ENCODE measurements at places on chromosomes 3 and 15. TPM values are rescaled to one million over a fixed set of nuclear protein-coding genes. Genes with fewer than 3 reads are reported as not detected.

DNA sequence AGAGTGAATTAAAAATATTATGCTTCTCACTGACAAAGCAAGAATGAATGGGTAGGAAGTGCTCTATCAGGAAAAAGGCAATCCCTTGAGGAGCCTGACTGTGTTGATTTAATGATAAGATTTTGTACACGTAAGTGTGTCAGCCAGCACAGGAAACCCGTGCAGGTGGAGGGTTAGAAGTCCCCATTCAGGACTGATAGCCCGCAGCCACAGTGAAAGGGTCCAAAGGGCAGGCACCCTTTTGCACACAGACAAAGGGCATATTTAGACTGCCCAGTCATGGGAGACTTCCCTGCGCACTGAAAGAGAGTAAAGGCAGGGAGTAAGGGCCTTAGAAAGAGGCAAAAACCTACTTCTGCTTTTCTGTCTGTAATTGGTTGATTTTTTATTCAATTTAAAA, 26.4 kb upstream of the SKIL start:
- peak; percentile 75 for DNase-seq

- peak; percentile 63 for DNase-seq
Observed at GRCh38 chr15:99104788-99105513, at the start of gene SYNM. SYNM (plus strand) TSS chr15:99105080; CDS start chr15:99105200, 120 bp downstream.

DNA sequence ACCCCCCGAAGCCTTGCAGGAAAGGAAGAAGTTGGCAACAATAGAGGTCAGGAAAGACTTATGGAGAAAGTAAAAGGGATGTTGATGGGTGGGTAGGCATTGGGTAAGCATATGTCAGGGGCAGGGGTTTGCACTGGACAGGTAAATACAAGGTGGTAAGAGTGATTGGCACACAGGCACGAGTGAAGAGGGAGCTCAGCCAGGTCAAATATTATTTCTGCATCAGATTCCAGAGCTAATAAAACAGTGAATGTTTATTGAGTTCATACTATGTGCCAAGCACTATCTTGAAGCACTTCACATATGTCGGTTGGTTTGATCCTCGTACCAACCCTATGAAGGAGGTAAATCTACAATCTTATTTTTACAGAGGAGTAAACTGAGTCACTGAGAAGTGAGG, 6.6 kb downstream of the CLSTN2 start:
- no peak for DNase-seq

DNA sequence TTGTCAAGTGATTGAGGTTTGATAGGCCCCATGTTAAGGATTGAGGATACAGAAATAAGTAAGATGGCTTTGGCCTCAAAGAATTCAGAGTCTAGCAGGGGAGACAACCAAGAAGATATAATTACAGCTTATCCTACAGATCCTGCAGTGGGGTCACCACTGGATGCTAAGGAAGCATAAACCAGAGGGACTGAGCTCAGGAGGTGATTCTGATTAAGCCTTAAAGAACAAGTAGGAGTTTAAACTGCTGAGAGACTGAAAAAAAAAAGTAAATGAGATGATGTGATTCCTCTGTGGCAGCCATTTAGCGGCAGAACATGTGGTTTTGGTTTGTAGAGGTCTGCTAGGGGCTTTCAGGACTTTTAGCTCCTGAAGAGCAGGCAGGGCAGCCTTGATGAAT, 72.1 kb upstream of the ROPN1 start:
- DNase-seq = no peak

The STRIT1 gene
- total RNA-seq = not detected

The GMNC gene
- 1.0 TPM for total RNA-seq

DNA sequence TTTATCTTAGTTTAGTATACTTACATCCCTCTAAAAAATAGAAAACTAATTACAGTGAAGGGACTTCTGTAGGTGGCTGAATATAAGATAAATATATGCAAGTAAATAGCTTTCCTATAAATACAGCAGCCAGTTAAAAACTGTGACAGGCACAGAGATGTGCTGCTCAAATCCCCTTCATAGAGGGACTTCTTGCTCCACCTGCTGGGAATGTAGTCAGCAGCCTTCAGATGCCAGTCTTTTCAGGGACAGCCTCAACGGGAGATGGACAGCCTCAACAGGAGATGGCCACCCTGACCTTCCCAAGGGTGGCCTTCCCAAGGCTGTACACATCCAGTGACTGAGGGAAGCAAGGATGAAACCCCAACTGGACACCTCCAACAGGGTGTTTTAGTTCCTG, 15.7 kb upstream of the PRR23E start:
- DNase-seq = no peak

- no peak for DNase-seq
Observed at GRCh38 chr3:76039431-76039830, 254.1 kb upstream of the ZNF717 start.

GRCh38 chr3:20442846-20443245, 256.8 kb upstream of the SGO1 start:
- no peak for DNase-seq

- no peak for DNase-seq
Observed at GRCh38 chr3:2465842-2466241, 367.2 kb downstream of the CNTN4 start.

- no peak for DNase-seq
Observed at GRCh38 chr3:117962750-117963149, 1071.9 kb downstream of the IGSF11 start.

DNA sequence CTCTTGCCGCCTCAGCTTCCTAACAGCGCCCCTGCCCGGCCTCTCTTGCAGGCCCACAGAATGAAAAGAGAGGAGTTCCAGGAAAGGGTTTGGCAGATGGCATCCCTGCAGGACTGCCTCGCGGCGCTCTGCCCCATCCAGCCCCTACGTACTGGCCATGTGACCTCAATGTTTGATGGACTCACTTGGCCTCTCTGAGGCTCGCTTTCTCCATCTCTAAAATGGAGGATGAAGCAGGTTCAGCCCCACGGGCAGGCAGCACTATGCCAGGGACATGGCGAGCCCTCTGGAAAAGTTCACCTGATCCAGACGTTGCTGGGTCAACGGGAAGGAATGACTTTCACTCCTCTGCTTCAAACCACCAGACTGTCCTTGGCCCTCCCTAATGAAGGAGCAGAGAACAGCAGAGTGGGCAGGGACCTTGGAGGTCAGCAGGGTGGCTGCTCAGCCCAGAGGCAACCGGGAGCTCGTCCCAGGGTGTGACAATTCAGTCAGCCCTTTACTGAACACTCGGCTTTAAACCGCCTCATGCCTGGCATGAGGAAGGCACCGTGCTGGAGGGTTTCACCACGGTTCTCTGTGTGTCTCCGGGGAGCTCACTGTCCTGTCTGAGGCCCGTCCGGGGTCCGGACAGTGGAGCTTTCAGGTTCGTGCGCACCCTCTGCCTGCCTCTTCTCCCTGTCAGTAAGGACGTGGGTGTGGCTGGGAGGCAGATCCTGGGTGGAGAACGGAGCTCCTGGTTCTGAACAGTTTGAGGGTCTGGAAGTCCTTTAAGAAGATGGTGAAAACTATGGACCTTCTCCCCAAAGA, 101.3 kb downstream of the LINGO1 start:
- no peak for DNase-seq

DNA sequence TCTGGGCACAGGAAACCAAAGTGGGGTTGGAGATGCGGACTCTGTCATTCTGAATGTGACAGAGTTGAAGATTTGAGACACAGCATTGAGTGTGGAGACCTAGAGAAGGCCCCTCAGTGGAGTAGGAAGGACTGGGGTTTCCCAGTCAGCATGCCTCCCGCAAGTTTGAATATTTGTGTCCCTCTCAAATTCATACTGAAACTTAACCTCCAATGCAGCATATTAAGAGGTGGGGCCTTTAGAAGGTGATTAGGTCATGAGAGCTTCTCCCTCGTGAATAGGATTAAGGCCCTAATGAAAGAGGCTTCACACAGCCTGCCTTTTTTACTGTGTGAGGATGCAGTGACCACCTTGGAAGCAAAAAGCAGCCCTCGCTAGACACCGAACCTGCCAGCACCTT, 8.0 kb downstream of the HDDC3 start:
- DNase-seq = no peak

The ZDHHC3 gene
- 32.2 TPM for total RNA-seq

DNA sequence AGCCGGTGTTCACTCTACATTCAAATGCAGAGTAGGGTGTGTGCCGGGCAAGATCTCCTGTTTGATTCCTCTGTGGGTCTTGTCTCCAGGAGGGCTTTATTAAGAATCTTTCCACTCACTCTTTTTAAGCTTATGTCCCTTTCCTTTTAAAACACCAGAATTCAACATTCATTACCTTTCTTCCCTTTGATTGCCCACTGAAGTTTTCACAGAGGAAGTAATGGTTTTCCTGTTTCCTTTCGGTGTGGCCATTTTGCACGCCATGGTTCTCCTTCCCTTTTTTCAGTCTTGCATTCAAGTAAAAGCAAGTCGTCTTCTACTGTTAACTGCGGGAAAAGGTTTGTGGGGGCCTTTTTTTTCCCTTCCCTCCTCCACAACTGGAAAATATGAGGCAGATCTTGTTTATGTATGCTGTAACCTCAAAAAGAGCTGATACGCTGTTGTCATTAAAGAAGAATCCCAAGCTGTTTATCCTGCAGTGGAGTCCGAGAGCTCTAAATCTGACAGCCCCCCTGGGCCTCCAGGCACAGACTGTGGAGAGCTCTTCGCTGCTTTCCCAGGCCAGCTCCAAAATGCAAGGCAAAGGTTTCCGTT, 40.5 kb downstream of the FILIP1L start:
- no peak for DNase-seq

DNA sequence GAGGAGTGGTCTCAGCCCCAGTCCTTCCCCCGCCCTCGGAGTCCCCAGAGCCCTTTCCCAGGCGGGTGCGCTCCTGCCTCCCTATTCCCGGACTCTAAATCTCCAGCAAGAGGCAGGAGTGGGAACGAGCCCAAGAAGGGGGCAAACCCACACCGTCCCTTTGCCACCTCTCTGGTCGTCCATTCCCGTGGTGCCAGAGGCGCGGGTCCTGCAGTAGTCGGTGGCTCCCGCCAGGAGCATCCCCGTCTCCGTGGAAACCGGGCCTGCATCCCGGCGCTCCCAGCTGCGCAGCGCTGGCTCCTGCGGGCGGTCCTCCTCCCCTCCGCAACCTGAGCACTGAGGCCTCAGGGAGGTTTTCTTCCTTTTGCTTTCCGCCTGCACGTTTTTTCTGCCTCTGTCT, 44.8 kb downstream of the LHFPL4 start:
- DNase-seq = no peak
